Dermis microvascular lymphatic vessel endothelial cell (primary cell): ENCODE measurements at places on chromosomes 3 and 15. TPM values are rescaled to one million over a fixed set of nuclear protein-coding genes. Genes with fewer than 3 reads are reported as not detected.

The MOBP gene
- total RNA-seq = under 0.01 TPM in 1 of 2 replicates, not detected in the other

The TNK2 gene
- total RNA-seq = 11.3 and 13.4 TPM in 2 replicates

GRCh38 chr3:124833710-124834332 lies 53.3 kb downstream of the ITGB5 start:
- DNase-seq = no peak

DNA sequence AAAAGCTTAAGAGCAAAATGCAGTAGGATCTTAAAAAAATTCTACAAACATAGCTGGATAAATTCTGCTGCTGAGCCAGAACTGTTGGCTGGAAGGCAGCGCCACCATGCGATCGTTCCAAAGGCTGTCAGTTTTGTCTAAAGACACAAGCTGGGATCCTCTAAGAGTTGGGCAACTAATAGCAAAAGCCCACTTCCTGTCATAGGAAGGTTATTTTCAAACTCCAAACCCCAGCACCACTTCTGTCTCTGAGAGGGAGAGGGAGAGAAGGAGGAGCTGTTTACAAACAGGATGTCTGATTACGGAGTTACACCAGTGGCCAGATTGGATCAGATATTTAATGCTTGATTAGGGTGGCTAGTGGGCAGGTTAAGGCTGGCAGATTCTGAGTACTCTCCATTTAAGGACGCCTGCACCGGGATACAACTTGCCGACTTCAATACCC lies 44.0 kb downstream of the EIF4E3 start:
- peak; percentile 67 for DNase-seq

DNA sequence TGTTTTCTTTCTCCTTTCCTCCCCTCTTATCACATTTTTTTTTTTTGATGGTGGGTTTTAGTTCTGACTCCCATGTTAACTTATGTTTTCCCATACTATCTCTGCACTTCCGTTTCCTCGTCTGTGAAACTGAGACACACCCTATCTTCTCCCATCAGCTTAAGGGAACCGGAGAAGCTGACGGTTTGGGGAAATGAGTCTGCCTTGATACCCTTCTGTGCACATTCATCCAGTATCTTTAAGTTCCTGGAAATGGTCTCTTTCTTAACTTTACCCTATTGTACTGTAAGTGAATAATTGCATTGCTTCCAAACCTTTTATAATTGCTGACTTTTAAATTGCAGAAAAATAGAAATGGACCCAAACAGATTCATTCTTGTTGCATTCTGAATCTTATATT lies 26.2 kb upstream of the CFAP161 start:
- DNase-seq = no peak

DNA sequence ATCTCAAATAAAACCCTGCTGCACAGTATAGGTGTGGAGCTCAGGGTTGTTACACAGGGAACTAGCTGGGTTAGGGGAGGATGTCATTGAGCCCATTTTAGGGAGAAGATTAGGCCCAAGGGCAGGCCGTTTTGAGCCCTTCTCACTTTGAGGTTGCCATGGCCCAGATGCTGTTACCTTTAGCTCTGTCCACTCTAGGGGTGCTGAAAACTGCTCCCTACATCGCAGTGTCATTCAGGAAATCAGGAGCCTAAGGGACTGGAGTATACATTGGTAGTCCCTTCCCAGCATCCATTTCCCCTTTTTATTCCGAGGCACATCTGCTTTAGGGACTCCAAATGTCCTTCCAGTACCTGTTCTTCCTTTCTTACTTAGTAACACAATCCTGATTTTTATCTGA lies 79.0 kb upstream of the SELENOK start:
- DNase-seq = no peak
